Amniotic stem cell (primary cell): ENCODE measurements at places on chromosomes 2 and 18.

DNA sequence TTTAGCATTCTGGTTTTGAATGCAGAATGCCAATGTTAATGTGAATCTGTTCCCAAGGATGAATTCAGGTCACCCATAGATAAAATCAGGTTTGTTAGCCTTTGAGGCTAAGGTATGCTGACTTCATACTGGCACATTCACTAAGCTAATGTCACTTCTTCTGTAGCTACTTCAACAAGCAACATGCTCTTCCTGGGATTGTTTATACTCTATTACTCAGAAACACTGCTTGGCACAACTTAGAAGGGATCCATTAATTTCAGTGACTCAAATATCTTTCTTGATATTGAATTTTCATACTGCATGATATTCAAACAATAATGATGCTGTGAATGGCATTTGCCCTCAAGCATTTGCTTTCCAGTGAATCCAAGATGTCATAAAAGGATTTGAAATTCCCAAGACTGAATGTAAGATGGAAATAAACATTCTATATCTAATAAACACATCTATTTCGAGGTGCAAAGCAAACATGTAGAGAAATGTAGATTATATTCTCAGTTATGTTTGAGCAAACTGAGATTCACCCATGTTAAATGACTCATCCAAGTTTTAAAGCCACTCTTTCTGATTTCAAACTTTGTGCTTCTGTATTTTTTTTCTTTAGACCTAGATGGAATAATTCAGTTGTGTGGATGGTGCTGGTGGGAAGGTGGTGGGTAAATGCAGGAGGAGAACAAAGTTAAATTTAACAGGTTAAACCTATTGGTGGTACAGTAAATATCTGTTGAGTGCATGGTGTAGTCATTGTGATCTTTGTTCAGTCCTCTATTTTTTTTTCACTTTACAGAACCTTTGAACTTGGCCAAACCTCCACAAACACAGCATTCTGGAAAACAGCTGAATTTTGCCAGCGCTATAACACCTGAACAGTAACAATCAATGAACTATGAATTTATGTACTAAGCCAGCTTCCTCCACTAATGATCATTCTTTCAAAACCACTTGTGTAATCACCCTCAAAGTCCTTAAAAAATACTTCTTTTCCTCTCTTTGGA, 162.1 kb upstream of the XIRP2 start:
- DNase-seq = no peak

- no peak for DNase-seq
Measured at GRCh38 chr18:21997207-21998143, 171.9 kb upstream of the GATA6 start.

DNA sequence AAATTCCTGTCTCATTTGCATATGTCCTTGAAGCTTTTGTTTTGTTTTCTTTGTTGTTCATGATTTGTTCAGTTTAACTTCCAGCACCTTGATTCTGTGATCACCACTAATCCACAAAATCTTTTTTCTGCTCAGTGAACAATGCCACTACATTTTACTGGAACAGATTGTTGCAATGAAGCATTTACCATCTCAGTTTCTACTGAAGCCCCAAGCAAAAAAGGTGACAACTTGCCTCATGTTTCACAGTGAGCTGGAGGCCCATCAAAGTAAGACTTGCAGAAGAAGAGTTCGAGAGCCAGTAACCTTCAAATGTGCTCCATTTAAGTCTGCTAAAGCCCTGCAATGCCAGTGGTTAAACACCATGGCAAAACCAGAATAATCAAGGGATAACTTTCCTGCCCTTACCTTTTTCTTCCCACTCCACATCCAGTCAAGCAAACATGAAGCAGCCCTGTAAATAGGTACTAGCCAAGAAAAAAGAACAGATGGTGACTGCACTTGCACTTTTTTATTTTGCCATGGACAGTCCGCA, 25.7 kb upstream of the PDE1A start:
- DNase-seq = no peak

- DNase-seq = no peak
Measured at GRCh38 chr2:57891086-57891712, 155.4 kb upstream of the VRK2 start.
